ENCODE measurements at places on chromosomes 2 and 18.

- DNase-seq = peak; percentile 22
Observed at GRCh38 chr2:225270053-225270452, 129.5 kb upstream of the NYAP2 start.

- no peak for DNase-seq
Observed at GRCh38 chr2:236621786-236622185, 52.2 kb downstream of the ACKR3 start.

DNA sequence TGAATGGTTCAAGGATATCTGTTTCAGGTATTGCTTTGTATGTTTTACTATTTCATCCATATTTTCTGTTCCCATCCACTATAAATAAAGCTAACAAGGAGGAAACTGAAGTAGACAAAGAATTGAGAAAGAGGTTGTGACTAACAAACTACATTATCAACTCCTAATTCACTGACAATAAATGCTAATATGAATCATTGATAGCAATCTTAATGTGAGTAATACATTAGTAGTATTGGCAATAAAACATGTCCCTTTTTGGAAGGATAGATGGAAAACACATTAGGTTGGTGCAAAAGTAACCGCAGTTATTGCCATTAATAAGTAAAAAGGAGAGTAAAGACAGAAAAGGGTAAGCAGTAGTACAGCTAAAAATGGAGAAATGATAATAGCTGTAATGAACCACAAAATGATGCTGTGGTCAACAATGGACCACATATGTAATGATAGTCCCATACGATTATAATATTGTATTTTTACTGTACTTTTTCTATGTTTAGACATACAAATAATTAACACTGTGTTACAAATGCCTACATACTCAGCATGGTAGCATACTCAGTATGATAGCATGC lies 104.7 kb downstream of the THADA start:
- no peak for DNase-seq

- peak; percentile 53 for DNase-seq
Observed at GRCh38 chr2:55014962-55015939, 35.0 kb downstream of the RTN4 start.

GRCh38 chr18:54386043-54386442 lies 28.3 kb downstream of the C18orf54 start:
- DNase-seq = no peak
